Activated T-helper 1 cell treated with anti-CD3 and anti-CD28 coated beads, Interleukin-2, amount 50 U/mL, for 16 hours (primary cell): ENCODE measurements at places on chromosomes 1 and 21.

GRCh38 chr1:94734963-94735901 lies 84.9 kb upstream of the SLC44A3 start:
- DNase-seq: no peak

DNA sequence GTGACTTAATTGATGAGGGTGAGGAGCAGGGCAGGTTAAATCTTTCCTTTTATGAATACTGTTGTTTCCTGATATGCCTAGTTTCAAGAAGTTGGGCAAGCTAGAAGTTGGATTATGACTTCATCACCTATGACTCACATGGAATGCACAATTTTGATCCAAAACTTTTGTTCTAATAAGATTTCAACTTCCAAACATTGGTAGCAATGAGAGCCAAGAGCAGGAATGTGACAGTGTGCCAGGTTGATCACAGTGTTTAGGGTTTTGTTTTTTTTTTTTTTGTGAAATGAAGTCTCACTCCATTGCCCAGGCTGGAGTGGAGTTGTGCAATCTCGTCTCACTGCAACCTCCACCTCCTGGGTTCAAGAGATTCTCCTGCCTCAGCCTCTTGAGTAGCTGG lies 349.4 kb downstream of the DUSP10 start:
- no peak for DNase-seq

GRCh38 chr1:43610339-43610738 lies 39.6 kb upstream of the KDM4A start:
- DNase-seq: no peak

GRCh38 chr1:924656-925560 lies 1.2 kb downstream of the SAMD11 start:
- no peak for DNase-seq

DNA sequence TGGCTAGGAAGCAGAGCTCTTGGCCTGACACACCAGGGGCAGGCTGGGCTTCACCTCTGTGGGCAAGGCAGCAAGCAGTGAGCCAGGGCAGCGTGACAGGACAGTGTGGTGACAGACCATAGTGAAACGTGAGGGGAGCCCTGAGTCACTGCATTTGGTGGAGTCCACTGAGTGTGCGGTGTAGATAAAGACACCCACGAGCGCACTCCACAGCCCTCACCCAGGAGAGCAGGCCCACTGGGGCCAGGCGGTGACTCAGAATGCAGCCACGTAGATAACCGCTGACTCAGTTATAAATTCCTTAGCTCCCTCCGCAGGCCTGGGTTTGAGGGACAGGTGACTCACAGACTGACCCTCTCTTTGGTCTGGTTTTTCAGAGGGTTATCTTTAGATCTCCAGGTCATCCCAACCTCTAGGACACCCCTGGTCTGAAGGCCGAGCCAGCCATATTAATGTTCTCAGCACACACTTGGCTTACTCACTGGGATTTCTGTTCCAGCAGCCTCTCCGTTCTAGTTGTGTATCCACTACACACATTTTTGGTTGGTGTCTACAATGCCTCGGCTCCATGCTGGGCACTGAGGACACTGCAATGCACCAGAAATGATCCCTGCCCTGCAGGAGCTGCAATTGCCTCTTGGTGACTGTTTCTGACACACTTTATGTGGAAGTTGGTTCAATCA lies 90.2 kb upstream of the TSPAN2 start:
- DNase-seq: no peak

- DNase-seq: no peak
These were observed 127.1 kb downstream of the HUNK start for GRCh38 chr21:31999810-32000468.

DNA sequence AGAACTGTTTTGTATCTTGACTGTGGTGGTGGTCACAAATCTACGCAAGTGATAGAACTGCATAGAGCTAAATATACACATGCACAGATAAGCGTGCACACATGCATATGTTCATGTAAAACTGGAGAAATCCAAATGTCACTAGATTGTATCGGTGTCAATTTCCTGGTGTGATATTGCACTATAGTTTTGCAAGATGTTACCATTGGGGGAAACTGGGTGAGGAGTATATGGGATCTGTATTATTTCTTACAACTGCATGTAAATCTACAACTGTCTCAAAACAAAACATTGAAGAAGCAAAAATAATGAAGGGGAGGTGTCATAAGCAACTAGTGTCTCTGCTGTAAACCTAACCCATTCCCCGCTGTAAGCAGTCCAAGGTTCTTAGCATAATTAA lies 30.2 kb downstream of the FAM163A start:
- DNase-seq: no peak

DNA sequence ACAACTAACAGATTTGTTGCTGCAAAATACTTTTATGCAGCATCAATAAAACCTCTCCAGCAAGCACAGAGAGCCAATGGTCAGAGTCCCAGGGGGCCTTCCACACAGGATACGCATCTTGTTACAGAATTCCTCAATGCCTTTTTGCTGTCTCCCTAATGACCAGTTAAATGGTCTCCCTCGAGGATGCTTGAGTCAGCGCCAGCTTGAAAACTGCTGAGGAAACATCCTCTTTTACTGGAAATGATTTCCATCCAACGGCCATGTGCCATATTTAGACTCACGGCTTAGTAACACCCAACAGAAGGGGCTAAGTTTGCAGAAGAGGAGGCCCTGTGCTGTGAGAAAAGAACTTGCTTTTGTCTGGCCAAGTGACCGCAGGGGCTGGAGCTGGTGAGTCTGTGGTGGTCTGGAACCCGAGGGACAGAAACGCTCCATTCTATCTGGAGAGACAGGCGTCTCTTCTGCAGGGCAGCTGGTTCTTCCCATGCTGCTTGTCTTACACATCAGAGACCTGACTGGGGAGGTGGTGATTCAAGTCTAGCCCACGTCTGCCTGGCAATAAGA lies 496.4 kb downstream of the SETD4 start:
- DNase-seq: no peak
